ENCODE measurements at places on chromosomes 5 and 9.

- no peak for DNase-seq
Observed at GRCh38 chr9:91711755-91712601, 238.1 kb downstream of the ROR2 start.

GRCh38 chr5:179732918-179733771, 523 bp downstream of the MAML1 start:
- no peak for DNase-seq

DNA sequence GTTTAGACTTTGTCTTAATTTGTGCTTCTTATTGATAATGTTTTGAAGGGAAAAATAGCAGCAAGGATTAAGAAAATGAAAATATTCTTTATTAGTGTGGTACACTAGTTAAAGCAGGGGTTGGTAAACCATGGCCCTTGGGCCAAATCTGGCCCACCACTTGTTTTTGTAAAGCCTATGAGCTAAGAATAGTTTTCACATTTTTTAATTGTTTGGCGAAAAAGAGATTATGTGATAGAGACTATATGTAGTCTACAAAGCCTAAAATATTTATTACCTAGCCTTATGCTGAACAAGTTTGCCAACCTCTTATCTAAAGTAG, 57.2 kb downstream of the KCNN2 start:
- DNase-seq = no peak

DNA sequence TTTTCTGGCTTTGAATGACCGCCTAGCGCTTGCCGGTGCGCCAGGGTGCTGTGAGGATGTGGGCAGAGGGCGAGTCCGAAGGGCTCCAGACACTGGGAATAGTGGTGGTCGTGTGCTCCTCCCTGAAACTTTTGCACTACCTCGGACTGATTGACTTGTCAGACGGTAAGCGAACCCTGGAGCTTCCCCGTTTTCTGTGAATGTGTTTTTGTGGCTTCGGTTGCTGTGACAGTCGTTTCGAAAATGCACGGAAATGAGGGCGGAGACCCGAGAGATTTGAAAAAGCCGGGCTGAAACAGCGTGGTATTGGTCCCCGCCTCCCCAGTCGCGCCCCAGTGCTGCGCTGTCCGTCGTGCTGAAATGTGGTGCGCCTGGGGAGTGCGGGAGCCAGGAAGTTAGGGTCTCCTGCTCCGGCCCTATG, 102.5 kb upstream of the GABRP start:
- peak; percentile 61 for DNase-seq

DNA sequence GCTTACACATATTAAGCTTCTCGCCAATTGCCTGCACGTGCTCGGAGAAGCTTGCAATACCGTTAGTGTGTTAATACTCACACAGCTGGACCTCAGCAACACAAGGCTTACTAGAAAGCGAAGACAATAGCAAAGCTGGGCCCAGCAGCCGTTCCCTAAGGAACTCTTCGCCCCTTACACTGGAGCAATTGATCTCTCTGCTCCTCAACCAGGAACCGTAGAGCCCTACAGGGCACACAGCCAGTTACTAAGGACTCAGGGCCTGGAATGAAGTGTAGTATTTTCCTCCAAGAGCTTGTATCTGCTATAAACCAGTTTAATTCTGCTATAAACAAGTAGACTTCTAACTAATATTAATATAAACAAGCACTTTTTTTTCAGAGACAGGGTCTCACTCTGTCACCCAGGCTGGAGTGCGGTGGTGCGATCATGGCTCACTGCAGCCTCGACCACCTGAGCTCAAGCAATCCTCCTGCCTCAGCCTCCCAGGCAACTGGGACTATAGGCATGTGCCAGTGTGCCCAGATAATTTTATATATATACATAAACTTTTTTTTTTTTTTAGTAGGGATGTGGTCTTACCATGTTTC, 67.0 kb upstream of the SIMC1 start:
- no peak for DNase-seq

GRCh38 chr9:95035846-95036245, 281.7 kb downstream of the FANCC start:
- no peak for DNase-seq

GRCh38 chr5:1255081-1255561, 29.9 kb downstream of the SLC6A18 start:
- no peak for DNase-seq

DNA sequence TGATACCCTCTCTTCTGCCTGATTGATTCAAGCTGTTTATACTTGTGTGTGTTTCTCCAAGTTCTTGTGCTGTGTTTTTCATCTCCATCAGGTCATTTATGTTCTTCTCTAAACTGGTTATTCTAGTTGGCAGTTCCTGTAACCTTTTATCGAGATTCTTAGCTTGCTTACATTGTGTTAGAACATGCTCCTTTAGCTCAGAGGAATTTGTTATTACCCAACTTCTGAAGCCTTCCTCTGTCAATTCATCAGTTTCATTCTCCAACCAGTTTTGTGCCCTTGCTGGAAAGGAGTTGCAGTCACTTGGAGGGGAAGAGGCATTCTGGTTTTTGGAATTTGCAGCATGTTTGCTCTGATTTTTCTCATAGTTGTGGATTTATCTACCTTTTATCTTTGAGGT, 126.2 kb upstream of the FTMT start:
- no peak for DNase-seq

GRCh38 chr5:161230221-161230620, 316.3 kb downstream of the GABRB2 start:
- no peak for DNase-seq

DNA sequence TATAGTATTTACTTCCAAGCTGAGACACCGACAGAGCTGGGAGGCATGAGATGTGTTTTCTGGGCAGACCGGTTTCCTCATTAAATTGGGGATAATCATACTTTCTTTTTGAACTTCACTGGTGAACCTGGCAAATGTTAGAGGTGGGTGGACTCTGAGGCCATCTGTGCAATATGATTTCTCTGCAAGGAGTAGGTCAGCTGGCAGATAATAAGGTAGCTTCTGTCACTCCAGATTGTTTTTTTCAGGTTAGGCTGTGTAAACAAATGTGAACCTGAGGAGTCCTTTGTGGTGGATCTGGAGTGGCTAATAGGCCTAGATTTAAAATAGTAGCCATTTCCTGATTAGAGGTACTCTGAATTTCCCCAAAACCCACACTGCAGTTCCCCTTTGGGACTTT, 75.4 kb upstream of the S1PR3 start:
- no peak for DNase-seq

DNA sequence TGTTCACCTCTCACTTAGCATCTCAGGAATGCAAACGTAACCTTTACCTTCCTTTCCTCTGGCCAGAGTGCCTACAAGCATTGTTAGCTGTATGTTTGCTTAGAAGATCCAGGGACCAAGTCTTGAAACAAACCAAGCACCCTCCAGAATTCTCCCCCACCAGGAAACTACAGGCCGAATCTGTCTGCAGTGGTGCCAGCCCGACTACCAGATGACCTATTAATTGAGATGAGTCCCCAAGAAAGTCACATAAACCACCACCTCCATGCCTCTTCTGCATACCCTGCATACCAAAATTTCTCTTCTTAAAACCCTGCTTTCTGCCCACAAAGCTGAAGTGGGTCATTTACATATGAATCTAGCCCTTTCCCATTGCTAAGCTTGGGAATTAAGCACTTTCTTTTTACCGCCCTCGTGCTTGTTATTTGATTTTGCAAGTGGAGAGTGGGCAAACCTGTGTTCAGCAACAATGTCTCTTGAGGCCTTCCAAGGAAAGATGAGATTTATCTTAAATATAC, 1239.1 kb downstream of the CDH12 start:
- DNase-seq = no peak

GRCh38 chr9:120872791-120873502, 4.0 kb downstream of the PHF19 start:
- no peak for DNase-seq

- no peak for DNase-seq
Observed at GRCh38 chr5:52015760-52016159, 632.5 kb downstream of the ISL1 start.

DNA sequence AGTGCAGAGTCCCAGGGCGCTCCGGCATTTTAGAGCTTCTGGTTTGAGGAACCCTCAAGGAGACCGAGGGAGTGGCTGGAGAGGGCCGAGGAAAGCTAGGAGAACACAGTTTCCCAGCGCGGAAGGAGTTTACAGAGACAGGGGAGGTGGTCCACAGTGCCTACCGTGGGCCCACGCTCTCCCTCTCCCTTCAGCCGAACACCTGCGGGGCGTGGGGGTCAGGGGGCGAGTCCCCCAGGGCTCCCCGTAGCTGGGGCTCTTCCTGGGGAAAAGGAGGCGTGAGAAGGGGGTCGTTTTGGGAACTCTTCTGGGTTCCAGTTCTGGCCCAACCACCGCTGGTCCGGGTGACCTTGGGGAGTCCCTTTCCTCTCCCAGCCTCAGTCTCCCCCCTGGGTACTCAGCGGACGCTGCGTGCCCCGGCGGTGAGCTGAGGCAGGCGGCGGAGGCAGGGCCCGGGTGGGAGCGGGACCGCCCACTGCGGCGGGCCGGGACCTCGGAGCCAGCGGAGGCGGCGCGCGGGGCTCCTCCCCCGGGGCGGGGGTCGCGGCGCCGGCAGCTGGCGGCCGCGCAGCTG, 368 bp upstream of the FRMPD1 start:
- no peak for DNase-seq

DNA sequence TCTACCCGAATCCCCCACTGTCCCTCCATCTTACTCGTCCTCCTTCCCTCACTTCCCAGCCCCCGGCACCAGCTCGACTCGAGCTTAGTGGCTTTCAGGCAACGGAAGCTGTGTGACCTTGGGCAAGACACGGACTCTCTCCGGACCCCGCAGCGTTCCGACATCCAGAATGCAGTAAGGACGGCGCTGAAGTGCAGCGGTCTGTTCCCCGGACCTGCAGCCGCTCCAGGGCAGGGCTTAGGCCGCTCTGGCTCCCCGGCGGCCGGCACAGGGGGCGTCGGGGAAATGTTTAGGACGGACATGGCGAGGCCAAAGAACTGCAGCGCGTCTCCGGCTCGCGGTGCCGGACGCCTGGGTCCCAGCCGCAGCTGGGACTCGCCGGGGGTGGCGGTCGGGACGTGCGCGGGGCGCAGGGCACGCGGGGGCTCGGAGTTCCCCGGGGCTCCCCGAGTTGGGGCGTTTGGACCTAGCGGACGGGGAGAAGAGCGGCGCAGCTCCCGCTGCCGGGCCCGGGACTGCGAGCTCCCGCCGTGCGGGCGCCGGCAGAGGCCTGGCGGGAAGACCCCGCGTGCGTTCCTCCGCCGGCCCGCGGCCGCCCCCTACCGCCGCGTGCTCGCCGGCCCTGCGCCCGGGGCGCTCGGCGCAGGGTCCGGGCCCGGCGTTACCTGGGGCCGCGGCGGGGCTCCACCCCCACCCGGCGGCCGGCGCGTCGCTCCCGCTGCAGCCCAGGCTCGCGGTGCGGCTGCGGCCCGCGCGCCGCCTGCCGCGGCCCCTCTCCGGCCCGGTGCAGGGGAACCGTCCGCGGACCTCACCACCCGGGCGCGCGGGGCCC, 5.6 kb upstream of the RNF44 start:
- no peak for DNase-seq

GRCh38 chr5:83285661-83286398, 185.7 kb upstream of the VCAN start:
- DNase-seq = no peak

DNA sequence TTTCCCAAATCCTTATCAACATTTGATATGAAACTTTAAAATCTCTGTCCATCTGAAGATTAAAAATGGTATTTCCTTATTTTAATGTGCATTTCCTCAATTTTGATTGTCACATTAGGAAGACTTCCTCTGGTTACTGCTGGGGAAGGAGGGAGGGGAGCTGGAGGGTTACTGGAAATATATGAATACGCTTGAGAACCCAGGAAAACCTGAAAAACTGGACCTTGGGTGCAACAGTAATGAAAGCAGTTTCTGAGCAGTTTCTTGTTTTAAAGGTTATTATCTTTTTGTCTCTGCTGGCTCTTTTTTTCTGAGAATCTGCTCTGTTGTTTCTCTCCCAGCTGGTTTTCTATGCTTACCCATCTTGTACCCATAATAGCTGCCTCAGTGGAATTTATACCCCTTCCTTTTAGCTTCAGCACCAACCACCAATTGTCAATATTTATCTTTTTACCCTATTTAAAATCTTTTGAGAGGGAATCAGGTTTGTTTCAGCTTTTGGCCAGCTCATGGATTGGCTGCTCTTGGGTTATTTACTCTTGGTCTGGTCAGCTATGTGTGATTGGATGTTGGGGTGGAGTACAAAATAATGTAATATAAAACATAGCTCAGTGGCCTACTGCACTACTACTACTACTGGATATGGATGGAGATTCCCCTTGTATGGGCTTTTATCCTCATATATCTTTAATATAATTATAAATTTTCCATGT, 67.4 kb downstream of the UNC13B start:
- DNase-seq = peak; percentile 17

DNA sequence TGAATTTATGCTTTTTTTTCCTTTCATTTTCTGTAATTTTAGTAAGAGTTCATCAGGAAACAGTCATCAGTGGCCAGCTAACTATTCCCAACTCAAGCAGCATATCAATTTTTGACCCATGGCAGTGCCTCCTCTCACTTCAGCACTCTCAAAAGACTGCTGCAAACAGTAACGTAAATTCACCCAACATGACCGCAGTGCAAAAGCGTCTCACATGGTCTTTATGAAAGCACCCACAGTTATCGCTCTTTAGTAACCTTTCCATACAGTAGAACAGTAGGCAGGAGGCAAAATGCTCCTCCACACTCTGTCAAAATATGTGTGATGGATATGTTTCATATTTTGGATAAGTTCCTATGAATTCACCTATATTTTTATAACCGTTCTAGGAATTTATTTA, 48.6 kb downstream of the PARP8 start:
- DNase-seq = no peak

GRCh38 chr9:116656501-116656971, 30.6 kb upstream of the TRIM32 start:
- DNase-seq = no peak

GRCh38 chr9:115437418-115437817, 319.5 kb upstream of the TNC start:
- DNase-seq = no peak

DNA sequence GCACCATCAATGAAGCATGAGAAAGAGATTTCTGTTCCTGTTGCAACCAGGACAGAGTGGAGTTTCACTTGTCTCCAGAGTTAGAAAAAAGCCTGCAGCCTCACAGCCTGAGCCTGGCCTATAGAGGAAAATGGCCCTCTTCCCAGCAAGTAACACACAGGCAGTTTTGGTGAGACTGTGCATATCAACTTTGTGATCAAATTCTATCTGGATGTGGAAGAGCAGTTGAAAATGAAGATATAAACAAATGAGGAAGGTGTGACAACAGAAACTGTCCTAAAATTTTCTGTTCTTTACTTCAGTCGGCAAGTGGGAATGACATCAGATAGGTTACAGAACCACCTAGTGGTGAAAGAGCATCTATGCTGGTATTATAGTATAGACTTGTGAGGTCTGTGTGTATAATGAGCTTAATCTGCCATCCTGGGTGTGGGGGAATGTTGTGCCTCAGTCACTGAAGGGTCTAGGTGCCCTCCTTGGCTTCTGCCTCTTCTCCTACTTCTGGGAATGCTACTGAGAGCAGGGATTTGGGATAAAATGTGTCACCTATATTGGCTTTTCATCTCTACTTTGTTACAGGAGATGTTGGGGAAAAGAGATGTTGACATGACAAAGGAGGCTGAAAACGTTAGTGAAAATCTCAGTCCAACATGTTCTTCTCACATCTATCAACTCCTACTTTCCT, 28.2 kb downstream of the YIPF5 start:
- DNase-seq = no peak

- DNase-seq = no peak
Observed at GRCh38 chr9:130104491-130105193, 50.9 kb downstream of the GPR107 start.

GRCh38 chr9:97630591-97630990, 2.6 kb downstream of the TSTD2 start:
- DNase-seq = no peak

- no peak for DNase-seq
Observed at GRCh38 chr5:2508514-2508913, 243.0 kb downstream of the IRX2 start.

- no peak for DNase-seq
Observed at GRCh38 chr5:173848986-173849596, 39.1 kb upstream of the CPEB4 start.

All from left renal cortex interstitium (tissue), 4 donors.